ENCODE measurements at places on chromosomes 6 and 20.

DNA sequence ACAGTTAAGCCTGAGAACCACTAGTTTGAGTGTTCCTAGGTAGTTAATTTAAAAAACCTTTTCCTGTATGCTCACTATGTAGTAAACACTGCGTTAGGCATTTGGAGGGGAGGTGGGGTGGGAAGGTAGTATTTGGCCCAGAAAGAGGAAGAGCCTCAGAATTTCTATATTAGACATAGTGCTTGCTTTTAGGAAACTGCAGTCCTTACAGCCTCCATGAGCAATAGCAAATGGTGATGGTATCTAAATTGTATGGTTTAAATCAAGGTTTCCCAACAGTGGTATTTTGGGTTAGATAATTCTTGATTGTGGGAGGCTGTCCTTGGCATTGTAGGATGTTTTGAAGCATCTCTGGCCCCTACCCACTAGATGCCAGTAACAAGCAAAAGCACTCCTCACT, 61.5 kb upstream of the RIPOR2 start:
- no peak for DNase-seq

DNA sequence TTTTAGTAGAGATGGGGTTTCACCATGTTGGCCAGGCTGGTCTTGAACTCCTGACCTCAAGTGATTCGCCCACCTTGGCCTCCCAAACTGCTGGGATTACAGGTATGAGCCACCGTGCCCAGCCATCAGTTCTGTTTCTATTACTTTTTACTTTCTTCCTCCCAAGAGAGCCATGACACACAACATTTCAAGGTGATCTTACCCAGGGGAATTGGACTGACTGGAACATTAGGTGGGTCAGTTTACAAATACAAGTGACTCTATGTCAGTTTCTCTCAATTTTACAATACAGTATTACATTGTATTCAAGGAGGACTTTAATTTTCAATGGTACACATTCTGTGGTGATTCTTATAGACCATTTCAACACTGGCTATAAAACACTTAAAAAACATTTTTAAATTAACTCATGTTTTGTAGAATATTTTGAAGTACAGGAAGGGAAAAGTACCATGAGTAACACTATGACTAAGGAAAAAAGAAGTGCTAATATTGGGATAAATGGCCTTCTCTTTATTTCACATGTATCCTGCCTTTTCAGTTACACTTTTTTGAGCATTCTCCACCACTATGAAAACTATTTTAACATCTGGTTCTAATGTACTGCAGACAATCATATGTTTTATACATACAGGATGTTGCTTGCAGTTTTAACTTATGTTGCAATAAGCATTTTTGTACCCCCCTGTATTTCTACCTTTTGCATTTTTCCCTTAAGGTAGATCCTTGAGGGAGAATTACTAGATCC, 8.4 kb downstream of the TPBG start:
- no peak for DNase-seq

DNA sequence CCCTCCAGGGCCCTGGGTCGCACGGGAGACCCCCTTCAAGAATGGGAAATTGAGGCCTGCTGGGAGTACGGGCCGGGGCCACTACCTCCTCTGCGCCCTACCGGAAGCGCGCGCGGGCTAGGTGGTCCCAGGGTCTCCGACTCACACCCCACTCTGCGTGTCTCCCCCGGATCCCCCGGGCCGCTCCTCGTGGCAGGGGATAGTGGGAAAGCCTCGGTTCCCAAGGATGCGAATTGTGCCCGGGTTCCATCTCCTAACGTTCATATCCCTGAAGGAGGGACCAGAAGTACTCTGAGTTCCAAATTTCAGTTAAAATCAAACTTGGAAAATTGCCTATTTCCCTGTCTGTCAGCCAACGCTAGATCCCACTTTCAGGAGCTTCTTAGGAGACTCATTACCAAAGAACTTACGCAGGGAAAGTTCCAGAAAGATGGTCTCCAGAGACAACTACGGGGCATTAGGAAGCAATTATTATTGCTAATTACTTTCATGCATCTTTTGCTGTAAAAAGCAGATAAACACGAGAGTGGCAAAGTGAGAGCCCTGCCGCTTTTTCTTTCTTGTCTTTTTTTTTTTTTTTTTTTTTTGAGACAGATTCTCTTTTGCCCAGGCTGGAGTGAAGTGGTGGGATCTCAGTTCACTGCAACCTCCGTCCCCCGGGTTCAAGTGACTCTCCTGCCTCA, 858 bp downstream of the FAM83D start:
- no peak for DNase-seq

DNA sequence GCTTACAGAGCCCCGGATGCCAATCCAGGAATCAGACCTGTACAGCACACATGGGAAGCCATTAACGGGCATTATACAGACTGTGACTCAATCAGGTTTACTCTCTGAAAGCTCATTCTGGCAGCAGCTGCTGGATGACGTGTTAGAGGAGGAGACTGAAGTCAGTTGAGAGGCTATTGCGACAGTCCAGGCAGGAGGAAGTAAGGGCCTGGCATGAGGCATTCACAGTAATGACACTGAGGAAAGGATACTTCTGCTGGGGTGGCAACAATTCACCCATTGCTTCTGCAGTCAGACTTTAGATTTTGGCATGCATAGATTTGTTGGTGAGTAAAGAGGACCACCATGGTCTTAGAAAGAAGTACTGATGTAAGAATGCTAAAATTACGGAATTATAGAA, 151.0 kb upstream of the HEY2 start:
- DNase-seq = no peak

GRCh38 chr6:154112181-154112809, 73.3 kb downstream of the OPRM1 start:
- no peak for DNase-seq

Measured in activated CD8-positive, alpha-beta memory T cell treated with anti-CD3 and anti-CD28 coated beads for 48 hours (primary cell).